Stimulated activated CD4-positive, alpha-beta T cell treated with anti-CD3 and anti-CD28 coated beads, Interleukin-15, amount 100 ng/mL, for 48 hours (primary cell): ENCODE measurements at places on chromosomes 3 and 15.

GRCh38 chr3:61776390-61776789, 215.0 kb downstream of the PTPRG start:
- no peak for DNase-seq

GRCh38 chr3:18035641-18036449, 293.4 kb upstream of the TBC1D5 start:
- no peak for DNase-seq

DNA sequence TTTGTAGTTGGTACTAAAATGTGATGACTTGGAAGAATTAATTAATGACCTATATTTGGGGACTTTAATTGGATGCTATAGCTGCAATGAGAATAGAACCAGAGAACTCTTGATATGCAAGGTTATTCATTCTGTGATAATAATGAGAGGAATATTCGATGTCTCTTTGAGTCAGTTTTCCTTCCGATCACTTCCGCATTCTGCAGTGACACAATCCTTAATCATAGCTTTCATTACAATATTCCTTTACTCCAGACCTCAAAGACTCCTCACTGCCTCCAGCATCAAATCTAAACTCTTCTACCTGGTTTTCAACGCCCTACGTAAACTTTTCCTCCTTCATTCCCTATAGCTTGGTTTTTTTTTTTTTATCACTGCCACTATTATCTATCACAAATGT, 21.6 kb downstream of the B3GNT5 start:
- no peak for DNase-seq

- no peak for DNase-seq
These were observed 182.1 kb downstream of the CLSTN2 start for GRCh38 chr3:140117096-140117526.

- no peak for DNase-seq
These were observed 35.0 kb downstream of the FSTL1 start for GRCh38 chr3:120415756-120416155.

DNA sequence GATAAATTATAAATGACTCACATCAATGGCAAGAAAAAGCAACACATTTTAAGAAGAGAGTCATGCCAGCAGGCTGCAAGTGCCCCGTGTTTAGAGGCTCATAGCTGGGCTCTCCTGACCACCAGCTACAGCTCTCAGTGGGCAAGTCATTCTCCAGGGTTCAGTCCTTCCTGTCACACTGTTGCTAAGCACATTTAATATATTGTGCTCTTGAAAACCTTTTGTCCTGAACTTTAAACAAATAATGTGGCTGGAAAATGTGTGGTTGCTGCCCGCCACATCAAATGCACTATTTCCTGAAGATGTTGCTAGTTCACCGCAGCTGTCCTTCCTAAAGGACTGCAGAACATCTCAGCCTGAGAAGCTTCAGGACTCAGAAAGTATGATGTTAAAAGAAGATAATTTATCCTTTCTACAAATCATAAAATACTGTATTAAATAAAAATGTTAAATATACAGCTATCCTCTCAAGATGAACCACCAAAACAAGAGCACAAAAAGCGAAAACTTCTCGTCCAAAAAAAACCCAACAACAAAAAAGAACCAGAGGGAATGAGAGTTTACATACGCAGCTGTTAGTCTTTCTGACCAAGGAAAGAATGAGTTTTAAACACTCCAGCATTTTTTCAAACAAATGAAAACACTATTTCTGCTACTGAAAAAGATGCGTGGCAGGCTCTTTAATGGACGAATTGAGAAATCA, 951 bp downstream of the TARS3 start:
- DNase-seq: peak; percentile 14

GRCh38 chr3:13750731-13751130, 129.1 kb downstream of the WNT7A start:
- DNase-seq: no peak

- no peak for DNase-seq
These were observed at the start of gene VGLL3 for GRCh38 chr3:86990734-86991481. VGLL3 (minus strand) TSS chr3:86991149; CDS start chr3:86990743, 406 bp downstream.

GRCh38 chr3:34844323-34844620, 795.1 kb upstream of the ARPP21 start:
- DNase-seq: no peak

- DNase-seq: no peak
These were observed 93.6 kb downstream of the BOC start for GRCh38 chr3:113304856-113305540.

DNA sequence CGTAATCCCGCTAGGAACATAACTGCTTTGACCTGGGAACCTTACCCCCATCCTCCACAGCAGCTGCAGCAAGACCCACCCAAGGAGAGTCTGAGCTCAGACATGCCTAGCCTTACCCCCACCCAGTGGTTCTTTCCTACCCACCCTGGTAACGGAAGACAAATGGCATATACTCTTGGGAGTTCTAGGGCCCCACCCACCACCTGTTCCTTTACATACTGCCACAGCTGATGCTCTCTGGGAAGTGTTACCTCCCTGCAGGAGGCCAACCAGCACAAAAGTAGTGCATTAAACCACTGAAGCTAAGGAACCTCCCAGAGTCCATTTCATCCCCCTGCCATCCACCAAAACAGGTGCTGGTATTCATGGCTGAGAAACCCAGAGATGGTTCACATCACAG, 50.6 kb upstream of the AZI2 start:
- no peak for DNase-seq

DNA sequence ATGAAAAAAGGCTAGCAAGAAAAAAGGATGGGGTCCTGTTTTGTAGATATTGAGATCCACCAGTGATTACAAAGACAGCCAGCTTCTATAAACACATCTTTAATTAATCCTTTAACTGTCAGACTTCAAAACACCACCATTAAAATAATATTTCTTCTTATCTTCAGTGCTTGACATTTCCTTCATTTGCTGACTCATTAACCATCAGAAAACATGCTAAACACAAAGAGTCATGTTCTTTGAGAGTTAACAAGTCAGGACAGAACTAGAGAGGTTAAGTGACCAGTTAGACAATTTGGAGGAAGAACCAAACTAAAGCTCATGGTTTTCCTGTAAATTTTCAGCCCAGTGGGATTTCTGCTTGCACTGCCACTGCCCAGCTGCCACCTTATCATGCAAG, 111.4 kb downstream of the MEIS2 start:
- no peak for DNase-seq

DNA sequence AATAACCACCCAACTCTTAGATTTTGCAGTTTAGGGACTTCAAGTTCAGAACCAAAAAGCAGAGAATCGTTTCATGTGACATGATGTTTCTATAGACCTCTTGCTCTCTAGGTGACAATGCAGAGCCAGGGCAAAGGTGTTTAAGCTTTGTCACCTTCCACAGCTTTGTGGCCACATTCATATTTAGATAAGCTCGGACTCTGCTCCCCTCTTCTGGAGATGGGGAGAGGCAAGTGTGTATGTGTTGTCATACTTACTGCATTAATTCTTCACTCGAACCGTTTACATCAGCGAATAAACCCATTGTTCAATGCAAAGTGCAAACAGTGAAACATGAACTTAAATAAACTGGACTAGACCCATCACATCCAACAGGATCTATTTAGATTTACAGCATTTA, 33.2 kb downstream of the ST3GAL6 start:
- DNase-seq: no peak

DNA sequence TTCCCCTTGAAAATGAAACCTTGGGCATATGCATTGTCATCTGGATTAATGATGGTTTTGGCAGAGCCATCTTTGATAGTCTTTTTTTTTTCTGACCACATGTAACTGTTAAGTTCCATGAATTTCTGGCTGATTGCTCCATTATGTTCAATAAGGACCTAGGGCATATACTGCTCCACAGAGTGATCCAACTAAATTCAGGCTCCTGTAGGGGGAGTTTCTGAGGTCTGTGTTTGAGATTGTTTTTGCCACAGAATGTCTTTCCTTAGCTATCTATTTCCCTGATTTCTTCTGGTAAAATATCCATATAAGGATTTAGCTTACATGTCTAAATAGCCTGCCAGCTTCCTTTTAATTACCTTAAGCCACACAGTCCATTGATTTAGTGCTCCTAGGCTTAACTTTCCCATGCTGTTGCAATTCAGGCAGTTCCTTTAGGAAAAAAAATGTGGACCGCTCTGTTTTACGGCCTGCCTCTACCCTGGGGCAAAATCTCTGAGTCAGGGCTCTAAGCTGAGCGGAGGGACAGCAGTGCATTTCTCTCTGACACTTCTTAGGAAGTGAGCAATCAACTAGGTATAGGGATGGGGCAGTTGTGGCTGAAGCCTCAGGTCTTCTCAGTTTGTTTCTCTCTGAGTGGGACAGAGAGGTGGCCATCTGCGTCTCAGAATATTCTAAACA, 796.2 kb downstream of the NR2F2 start:
- DNase-seq: no peak

- DNase-seq: no peak
These were observed 176.0 kb upstream of the CRBN start for GRCh38 chr3:3355442-3355841.

GRCh38 chr15:96692826-96693225, 362.3 kb downstream of the NR2F2 start:
- no peak for DNase-seq

DNA sequence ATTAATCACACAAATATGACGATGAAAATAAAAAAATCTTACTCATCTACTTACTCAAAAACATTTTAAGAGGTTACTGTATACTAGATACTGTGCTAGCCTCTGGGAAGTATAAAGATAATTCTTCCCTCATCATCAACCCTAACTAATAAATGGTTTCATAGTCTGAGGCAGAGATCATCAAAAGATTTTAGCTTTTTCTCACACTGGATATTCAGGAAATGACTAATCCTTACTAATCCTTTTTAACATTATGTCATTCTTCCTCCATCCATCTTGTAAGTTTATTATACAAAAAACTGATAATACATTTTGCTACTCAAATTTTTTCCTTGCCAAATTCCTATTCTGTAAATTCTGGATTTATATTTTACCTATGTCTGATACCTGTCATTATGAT, 29.7 kb downstream of the ACAD11 start:
- no peak for DNase-seq

DNA sequence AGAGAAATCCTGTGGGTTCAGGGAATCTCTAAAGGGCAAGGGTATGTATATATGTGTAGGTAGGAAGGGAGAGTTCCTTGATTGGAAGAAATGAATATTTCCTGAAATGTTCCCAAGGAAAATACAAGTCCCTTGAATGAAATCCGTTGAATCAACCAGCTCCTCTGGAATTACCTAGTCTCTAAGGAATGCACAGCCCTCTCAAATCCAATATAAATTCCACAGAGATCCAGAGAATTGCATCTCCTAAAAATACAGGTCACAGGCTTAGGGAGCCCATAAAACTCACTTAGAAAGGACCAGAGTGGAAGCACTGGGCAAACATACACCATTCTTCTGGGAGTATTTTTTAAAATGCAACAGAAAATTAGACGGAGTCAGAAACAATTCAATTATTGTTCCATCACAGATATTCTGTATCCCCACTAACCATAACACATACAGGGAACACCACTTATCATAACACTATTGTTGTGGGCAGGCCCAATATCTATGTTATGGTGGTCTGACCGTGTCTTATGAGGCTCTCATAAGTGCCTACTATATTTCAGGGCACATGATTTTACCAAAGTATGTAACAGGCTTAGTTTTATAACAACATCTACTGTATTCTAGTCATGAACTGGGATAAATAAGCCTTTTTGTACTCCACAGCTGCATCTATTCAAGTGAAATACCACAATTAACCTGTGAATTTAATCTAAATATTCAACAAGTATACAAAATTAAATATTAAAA, 43.7 kb downstream of the IGSF11 start:
- DNase-seq: no peak

- DNase-seq: no peak
These were observed 105.6 kb upstream of the HES1 start for GRCh38 chr3:194030372-194030771.

DNA sequence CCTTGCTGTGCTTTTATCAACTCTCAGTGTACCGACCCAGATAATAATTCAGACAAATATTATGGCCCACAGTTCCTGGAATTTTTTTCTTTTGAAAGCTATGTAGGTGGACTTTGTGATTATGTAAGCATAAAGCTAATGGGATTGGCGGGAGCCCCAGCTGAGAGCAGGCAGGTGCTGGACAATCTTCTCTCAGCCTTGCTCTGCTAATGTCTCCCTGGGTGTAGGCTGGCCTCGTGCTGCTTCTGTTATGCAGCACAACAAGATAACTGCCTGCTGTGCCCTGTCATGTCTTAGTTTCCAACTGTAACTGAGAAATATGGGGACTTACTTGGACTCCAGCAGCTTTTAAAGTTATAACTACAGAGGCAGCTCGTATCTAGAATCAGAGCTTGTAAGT, 415.0 kb downstream of the PDCD6IP start:
- no peak for DNase-seq

DNA sequence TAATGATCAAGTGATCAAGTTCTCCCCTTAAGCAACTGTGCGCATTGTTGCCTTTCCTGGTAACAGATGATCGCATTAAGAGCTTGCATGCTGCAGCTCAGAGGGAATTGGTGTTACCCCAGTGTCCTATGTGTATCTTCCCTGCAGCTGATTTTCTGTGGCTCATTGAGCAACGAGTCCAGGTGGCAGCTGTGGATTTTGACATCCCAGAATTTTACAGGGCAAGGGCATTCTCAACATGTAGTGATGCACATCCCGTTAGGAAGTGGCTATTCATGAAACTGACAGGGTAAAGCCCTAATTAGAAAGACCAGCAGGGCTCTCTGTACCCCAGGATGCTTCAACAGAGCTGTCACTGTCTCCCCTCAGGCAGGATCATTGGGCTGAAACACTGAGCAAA, 232.8 kb downstream of the AGBL1 start:
- DNase-seq: no peak

- no peak for DNase-seq
These were observed 40.4 kb downstream of the IQCB1 start for GRCh38 chr3:121794264-121794983.

DNA sequence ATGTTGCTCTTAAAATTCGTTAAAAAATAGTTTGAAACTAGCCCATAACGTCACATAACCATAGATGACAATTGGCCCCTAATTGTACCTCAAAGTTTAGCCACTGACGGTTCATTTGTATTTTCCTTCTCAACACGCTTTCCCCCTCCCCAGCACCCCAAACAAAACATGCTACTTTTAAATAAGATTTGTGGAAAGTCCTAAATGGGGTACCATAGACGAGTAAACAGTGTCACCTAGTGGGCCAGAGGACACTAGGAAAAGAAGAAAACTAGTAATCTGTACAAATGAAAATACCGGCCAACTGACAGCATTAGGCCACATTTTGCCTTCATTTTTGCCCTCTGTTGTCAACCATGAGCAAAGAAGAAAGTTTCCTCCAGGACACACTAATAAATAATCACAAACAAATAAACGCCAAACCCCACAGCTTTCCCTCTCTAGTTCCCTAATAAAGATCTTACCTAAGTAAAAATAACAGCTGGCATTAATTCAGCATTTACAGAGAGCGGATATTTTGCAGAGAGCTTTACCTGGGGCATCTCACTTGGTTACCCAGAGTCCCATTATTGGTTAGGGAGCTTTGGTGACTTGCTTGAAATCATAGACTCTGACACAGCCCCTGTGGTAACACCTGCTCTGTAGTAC, 175.1 kb upstream of the ATP11B start:
- DNase-seq: no peak
